ENCODE measurements at places on chromosomes 5 and 9.

- no peak for DNase-seq
Measured at GRCh38 chr9:72292874-72293607, 72.0 kb downstream of the ZFAND5 start.

DNA sequence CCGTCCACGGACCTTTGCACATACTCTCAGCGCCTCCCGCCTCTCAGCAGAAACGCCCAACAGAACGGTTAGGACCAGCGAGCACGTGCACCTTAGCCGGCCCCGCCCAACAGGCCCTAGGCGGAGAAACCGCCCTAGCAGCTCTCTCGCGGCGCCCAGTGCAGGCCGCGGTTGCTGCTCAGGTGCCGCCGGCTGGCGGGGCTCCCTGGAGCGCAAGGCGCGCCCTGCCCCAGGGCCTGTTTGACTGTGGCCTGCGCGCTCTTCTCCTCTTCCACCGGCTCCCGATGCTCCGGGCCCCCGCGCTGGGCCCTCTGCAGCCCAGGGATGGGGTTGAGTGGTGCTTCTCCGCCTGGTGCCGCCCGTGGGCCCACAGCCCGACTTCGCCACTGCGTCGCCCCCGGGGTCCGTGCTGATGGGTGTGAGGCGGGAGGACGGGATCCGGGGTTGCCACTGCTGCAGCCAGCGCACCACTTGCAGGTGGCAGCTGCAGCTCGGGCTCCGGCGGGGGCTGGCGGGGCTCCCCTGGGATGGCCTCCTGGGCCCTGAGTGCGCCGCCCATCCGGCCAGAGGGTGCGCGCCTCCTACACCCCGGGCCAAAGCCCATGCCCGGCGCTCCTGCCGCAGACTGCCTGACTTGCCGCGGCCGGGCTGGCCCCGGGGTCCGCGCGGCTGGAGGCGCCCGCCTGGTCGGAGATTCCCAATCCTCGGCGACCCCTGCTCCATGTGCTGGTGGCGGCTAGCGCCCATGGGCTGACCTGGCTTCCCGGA lies 1889.4 kb upstream of the CDH9 start:
- DNase-seq = no peak

- no peak for DNase-seq
Measured at GRCh38 chr5:172680921-172681320, 39.9 kb downstream of the NEURL1B start.

DNA sequence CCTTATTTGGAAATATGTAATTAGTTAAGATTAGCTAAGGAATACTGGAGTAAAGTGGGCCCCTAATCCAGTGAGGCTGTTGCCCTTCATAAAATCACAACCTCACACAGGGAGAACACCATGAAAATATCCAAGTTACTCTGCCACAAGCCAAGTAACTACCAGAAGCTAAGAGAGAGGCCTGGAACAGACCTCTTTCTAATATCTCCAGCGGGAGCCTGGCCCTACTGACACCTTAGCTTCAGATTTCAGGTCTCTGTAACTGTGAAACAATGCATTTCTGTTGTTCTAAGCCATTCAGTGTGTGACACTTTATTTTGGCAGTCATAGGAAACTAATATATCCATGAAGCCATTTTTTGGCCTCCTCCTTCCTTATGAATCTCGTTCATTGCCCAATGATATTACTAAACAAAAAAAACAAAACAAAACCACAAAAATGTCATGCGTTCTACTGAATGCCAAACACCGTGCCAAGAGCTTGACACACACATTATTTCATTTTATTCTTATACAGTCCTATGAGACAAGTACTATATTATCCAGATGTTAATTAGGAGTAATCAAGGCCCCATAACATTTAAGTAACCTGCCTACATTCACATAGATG lies 699.0 kb downstream of the MAT2B start:
- DNase-seq = no peak

DNA sequence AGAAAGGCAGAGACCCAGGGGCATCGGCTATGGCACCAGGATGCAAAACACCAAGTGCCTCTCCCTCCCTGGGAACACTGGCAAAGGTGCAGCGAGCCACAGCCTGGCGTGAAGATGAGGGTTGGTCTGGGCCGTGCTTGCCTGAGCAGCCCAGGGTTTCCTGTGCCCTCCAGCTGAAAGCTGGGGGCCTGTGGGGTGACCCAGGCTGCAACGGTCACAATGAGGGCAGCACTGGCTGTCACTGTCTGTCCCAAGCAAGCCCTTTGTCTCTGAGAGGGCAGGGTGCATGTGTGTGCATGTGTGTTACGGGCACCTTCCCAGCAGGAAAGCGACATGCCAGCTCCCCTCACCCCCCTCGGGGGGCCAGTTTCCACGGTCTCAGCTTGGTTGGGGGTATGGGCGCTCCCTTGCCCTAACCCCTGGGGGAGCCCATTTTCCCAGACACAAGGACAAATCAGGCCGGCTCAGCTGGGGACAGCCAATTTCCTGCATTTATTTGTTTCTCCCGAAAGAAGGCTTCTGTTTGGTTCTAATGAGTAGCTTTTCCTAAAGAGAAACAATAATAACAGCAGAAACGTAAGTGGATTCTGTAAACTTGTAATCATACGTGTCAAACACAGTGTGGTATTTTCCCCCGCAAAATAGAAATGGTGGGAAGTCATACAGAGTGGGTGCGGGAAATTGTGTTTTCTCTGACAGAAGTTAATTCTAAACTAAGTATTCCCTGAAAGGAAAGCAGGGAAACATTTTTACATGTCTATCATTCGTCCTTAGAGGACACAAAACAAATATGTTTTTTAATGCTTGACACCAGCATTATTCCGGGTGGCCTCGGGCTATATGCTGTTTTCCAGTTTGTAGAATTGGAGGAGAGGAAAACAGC lies 21.3 kb downstream of the MRPL36 start:
- no peak for DNase-seq

GRCh38 chr9:124673063-124673462 lies 98.0 kb downstream of the NR6A1 start:
- no peak for DNase-seq

GRCh38 chr5:72428669-72429068 lies 78.5 kb downstream of the ZNF366 start:
- DNase-seq = no peak

GRCh38 chr5:39755986-39756385 lies 331.2 kb upstream of the DAB2 start:
- DNase-seq = no peak

DNA sequence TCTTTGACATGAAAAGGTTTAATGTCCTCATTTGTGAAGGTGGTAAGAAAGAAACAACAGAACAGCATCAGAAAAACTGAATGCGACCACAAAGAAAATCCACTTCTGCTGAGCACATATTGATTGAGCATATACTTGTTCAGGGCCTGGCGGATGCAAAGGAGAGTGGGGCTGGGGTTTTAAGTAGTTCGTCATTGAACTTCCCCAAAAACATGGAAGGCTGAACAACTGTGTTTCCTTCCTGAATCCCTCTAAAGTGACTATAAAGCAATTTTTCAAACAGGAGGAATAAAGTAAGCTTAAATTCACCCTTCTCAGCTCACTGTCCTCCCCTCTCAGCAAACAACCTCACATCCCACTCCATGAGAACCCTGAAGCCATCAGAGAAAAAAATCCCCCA lies 262.9 kb downstream of the AGTPBP1 start:
- DNase-seq = no peak

DNA sequence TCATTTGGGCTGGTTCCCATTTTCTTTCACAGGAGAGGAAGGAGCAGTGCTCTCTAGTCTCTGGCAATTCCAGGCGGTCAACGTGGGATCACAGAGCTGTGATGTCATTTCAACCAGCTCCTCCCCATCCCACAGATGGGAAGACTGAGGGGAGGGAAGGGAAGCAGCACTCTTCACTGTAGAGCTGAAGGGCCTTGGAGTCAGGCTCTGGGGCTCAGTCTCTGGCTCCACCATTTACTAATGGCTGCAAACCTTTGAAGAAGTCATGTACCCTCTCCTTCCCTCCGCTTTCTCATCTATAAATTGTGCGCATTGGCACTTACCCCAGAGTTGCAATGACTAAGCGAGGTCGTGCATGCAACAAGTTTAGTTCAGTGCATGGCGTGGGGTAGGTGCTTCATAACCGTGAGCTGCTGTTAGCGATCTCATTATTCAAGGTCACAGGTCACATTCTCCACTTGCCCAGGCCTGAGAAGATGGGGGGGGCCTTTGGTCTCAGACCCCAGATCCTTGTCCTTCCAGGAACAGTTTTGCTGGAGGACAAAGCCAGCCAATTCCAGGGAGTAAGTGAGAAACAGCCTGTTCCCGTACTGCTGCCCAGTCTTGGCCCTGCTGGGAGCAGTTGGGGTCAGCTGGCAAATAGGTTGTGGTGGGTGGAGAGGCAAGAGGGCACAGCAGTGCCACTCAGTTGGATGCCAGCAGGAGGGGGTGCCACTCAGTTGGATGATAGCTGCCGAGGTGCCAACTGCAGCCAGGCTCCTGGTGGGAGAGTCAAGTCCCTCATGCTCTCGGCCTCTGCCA lies 136.7 kb downstream of the RGS3 start:
- no peak for DNase-seq

DNA sequence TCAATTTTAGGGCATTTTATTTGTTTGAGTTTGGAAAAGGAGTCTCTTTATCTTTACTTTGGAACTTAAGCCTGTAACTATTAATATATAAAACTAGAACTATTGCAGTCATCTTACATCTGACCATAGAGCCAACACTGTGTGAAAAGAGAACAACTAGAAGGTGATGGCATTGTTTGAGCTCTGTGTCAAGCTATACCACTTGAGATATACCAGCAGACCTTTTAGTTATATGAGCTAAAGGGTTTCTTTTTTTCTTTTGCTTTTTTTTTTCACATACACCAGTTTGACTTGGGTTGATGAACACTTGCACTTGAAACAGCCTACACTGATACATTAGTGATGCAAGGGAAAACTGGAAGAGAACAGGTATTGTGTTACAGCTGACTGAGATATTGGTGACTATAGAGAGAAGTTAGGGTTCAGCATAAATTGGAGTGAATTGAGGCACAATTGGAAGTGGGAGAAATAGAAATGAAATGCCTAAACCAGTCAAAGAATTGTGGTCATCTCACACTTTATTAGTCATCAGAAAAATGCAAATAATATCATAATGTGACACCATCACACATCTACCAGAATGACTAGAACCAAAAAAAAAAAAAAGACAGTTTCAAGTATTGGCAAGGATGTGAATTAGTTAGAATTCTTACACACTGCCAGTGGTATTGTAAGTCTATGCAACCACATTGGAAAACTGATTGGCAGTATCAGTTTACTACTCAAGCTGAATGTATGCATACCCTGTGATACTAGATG lies 60.9 kb downstream of the ADRB2 start:
- DNase-seq = no peak

DNA sequence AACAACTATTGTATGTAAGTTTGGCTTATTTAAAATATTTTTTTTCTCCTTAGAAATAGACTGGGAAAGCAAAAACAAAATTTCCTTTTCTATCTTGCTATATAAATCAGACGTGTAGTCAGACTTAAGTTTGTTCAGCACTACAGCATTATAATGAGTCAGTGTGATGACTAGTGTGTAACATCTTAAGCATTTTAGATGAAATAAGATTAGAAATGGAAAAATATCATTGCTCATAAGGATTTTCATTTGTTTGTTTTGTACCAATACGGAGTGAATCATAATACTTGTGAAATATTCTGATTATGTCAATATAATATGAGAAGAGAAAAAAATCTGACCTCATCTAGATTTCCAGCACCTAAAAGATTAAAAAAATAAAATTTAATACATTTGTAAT lies 64.7 kb upstream of the RICTOR start:
- DNase-seq = no peak

DNA sequence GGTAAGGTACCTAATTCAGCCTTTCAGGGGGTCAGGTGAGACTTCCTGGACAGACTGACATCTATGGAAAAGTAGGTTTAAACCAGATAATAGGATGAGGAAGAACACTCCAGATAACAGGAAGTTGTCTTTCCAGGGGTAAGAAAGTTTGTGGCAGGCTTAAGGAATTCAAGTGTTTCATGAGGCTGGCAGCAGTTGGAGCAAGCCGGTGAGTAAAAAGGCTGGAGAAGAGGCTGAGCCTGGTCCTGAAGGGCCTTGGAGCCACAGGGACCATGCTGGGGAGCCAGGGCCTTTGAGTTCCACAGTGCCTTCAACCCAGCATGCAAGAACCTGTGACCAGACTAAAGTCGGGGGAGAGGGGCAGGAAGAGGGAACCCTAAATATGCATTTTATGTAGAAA lies 353.4 kb downstream of the SPOCK1 start:
- DNase-seq = no peak

DNA sequence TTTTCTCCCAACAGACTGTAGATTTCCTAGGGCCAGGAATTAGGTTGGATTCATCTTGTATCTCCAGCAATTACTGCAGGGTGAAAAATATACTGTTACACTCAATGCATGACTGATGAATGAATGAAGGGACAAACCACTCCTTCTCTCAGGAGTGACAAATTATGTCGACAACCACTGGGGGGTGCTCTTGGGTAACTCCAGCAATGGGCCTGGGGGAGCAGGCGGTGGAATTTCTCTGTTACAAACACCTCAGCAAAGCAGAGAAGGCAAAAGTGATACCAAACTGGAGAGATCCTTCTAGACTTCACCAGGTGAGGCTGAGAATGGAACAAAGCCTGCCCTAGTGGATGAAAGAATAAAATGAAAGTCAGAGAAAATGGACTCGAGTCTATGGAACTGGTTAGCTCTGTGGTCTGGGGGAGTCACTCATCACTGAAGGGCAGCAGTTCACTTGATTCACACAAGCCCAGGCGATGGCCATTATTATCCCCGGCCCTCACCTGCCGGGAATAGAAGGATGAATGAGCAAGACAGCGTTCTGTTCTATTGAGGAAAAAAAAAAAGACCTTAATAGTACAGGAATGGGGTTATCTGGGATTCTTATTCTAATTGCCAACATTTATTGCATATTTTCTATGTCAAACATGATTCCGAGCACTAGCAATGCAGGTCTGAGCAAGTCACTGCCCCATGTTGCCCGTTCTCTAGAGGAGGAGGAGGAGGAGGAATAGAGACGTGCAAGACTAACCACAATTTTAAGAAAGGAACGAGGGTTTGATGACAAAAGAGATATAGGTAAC lies 341.1 kb downstream of the ASTN2 start:
- DNase-seq = no peak

GRCh38 chr5:88093765-88094164 lies 174.9 kb downstream of the TMEM161B start:
- DNase-seq = no peak

DNA sequence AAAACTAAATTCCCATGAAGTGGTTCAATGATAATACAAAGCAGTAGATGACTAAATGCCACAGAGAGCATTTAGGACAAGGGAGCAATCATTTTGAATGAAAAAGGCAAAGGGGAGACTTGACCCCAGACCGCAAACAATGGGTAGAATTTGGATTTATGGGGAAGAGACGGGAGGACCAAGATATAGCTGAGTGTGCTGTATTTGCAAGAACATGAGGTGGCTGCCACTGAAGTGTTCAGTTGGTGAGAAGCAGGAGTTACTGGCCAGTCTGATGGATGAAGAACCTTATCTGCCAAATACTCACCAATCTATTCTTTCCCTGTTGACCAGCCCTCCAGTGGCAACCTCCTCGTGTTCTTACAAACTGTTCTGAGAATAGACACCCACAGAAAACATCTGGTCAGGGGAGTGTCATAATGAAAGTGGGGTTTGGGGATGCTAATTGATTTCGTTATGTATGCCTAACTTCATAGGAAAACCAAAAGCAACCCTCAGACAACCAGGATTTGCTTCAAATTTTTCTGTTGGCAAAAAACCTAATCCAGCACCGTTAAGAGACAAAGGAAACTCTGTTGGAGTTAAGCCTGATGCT lies 19.8 kb downstream of the TDRD7 start:
- DNase-seq = no peak

- no peak for DNase-seq
Measured at GRCh38 chr9:73151653-73152542, at the start of gene ANXA1. Gene ANXA1, plus strand, starts transcription at chr9:73151865. Its CDS starts 6,671 bp downstream, at chr9:73158536.

GRCh38 chr5:136198453-136198852 lies 5.5 kb upstream of the SMIM32 start:
- DNase-seq = no peak

Data from stimulated activated CD8-positive, alpha-beta memory T cell treated with anti-CD3 and anti-CD28 coated beads, Interleukin-2, amount 100 ng/mL, for 1 hour (primary cell).